Mucosa of descending colon (tissue), 3 donors: ENCODE measurements at places on chromosomes 11 and 22.

GRCh38 chr11:29914203-29914930 lies 102.5 kb downstream of the KCNA4 start:
- no peak for DNase-seq

DNA sequence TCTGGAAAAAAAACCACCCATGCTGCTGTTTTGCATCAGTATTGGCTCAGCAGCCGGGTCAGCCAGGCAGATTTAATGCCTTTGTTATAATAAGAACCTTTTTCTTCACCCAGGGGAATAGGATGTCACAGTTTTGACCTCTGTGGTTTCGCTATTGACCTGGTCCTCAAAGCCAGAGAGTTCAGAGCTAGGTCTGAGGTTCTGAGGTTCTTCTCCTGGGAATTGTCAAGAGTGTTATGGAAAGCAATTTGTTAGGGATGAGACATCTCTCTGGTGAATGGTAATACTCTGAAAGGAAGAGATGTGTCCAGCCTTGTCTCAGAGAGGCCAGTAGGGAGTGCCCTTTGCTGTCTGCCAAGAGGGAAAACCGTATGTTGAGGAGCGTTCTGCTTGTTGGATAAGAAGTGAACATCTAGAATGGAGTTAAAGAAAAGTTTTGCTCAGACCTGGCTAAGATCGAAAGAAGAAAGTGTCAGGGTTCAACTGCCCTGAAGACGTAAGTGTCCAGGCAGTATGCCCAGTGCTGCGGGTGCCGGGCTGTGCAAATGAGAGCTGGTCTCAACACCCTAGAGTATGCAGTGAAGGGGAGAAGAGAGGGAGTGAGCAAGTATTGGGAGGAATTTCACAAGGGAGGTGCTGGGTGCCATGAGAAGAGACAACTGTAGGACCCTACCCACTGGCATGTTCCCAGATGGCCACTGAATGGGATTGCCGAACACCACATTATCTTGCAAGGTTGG lies 150.9 kb upstream of the TTC12 start:
- no peak for DNase-seq

DNA sequence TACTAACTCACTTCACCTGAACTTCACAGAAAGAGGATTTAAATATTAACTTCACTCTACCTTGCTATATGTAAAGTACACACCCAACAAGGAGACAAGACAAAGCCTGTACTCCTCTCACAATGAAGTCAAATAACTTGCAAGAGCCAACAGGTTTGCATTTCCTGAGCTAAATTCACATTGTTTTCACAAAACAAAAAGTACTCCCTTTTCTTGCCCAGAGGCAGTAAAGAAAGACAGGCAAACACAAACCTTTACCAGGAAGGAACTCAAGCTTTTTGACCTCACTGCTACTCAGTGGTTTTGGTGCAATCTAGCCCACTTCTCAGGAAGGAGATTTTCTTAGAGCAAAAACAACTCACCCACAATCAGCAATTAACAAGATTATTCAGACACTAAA lies 15.7 kb downstream of the USP28 start:
- DNase-seq: no peak

DNA sequence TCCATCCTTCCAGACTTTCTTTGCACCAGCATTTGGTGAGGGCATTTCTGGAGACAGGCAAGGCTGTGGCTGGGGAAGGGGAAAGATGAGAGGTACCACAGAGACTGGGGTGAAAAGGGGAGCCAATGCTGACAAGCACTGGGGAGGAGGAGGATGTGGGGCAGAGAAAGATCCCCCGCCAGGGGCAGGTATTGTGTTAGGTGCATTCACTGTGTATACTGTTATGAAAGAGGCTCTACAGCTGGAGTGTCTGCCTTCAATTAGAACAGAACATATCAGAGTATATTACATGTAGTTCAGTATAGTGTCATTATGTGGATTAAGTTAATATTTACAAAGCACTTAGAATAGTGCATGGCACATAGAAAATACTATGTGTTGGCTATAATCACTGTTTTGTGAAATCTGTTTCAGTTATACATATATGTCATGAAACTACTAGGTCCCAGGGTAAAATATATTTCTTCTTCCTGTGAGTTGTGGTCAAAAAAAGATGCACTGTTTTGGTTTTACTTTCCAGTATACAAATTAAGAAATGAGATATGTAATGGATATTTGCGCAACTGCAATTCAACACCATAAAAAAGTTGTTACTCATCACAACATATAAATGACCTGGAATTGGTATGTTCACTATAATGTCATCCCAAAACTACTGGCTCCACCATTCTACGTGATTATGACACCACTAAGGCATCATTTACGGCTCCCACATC lies 8.4 kb downstream of the MSANTD2 start:
- no peak for DNase-seq

GRCh38 chr11:46117842-46118241 lies 3.4 kb downstream of the PHF21A start:
- no peak for DNase-seq

- no peak for DNase-seq
These were observed 1.2 kb upstream of the ATF4 start for GRCh38 chr22:39518996-39519680.

- no peak for DNase-seq
These were observed 28.4 kb downstream of the WEE1 start for GRCh38 chr11:9601876-9602199.

- DNase-seq: peak; percentile 39
These were observed 1.9 kb upstream of the CARD16 start for GRCh38 chr11:105046898-105047579.

GRCh38 chr22:17132112-17132511 lies 11.0 kb upstream of the TMEM121B start:
- no peak for DNase-seq
